ENCODE measurements at places on chromosomes 13 and 19. TPM values are rescaled to one million over a fixed set of nuclear protein-coding genes. Genes with fewer than 3 reads are reported as not detected.

DNA sequence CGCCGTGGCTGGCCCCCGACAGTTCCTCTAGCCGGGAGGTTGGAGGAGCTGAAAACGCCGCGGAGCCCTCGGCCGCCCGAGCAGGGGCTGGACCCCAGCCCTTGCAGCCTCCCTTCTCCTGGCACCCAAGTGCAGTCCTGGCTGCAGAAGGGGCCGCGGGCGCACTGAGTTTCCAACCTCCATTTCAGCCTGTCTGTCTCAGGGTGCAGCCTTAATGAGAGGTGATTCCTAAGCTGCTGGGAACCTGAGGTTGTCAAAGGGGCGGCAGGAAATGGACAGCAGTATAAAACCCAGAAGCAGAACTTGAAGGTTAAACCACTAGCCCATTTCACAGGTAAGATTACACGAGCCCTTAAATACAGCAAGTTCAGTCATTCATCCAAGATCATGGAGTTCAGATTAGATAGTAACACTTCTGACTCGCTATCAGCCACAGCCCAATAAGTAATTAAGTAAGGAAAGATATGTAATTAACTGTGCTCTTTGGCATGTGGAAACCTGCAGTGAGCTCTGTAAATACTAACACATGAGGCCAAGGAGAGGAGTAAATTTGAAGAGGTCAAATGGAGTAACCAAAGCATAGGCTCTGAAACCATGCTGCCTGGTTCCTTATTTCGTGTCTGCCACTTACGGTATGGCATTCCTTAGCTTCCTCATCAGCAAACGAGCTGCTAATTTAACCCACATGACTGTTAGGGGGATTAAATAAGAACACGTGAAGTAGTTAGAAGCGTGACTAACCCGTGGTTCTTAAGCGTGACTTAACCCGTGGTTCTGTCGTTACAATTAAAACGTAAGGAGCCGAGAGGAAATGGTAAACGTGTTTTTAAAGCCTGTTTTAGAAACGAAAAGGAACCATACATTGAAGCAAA is 686 bp downstream of the SETDB2 start:
- no peaks in the 10 kb centered on the region for H3K36me3 ChIP-seq
- H3K4me3 ChIP-seq, result peak overlapping the region; percentile 83
- no peaks in the 10 kb centered on the region for H3K27me3 ChIP-seq
- peaks cover 33% of the 10 kb centered on the region for H3K4me1 ChIP-seq
- H3K27ac ChIP-seq, result peak overlapping the region; percentile 83

Gene PCDH20
- total RNA-seq, result 0.09 TPM

Gene PSG6
- not detected for total RNA-seq

GRCh38 chr19:55694656-55695491 is 19.8 kb downstream of the EPN1 start:
- DNase-seq, result no peak
- H3K4me1 ChIP-seq, result no peaks in the 10 kb centered on the region

DNA sequence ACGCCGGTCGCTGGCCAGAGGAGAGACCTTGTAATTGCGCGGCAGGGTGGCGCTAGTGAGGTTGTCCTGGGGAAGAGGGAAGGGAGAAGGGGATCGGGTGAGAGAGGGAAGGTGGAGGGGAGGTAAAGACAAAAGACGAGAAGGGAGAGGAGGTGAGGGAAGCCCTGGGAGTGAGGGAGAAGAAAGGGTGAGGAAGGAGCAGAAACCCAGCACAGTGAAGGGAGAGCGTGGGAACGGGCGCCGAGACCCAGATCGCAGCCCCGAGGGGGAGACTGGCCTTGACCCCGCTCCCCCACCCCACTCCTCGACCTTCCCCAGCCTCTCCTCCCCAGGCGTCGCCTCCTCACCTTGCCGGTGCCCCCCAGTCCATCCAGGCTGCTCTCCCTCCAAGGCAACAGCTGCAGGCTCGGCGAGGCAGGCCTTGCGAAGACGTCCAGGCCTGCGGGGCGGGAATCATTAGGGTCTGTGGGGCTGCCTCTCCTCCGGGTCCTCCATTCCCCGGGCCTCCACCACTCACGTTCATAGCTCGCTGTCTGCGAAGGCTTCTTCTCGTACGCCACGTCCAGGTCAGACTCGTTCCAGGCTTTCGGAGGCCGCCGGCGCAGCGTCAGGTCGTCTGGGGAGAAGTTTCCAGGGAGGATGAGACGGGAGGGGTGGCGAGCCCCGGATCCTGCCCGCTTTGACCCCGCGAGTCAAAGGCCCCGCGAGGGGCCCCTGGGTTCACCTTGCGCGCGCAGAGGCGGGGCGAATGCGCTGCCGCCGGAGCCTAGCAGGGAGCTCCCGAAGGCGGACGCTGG is 8.8 kb downstream of the PPP1R13L start:
- no peak overlapping the region for H3K4me3 ChIP-seq
- H3K36me3 ChIP-seq, result peaks cover 5% of the 10 kb centered on the region
- DNase-seq, result no peak
- H3K27ac ChIP-seq, result no peak overlapping the region

Gene ATP11A
- total RNA-seq, result 50.0 TPM

Gene ZNF626
- total RNA-seq, result 9.1 TPM

- H3K4me3 ChIP-seq, result no peak overlapping the region
- H3K36me3 ChIP-seq, result no peaks in the 10 kb centered on the region
- H3K4me1 ChIP-seq, result no peaks in the 10 kb centered on the region
- no peak for DNase-seq
- H3K27me3 ChIP-seq, result no peaks in the 10 kb centered on the region
- no peak overlapping the region for H3K27ac ChIP-seq
Observed at GRCh38 chr19:10876459-10877240, 5.3 kb downstream of the CARM1 start.

Gene FCGBP
- total RNA-seq, result 68.0 TPM

- no peak overlapping the region for H3K27ac ChIP-seq
- no peak for DNase-seq
- H3K27me3 ChIP-seq, result no peaks in the 10 kb centered on the region
- no peak overlapping the region for H3K4me3 ChIP-seq
Observed at GRCh38 chr19:51461723-51462161, 3.5 kb upstream of the SIGLEC8 start.

Gene S1PR4
- total RNA-seq, result not detected

Gene ZNF556
- total RNA-seq, result not detected

DNA sequence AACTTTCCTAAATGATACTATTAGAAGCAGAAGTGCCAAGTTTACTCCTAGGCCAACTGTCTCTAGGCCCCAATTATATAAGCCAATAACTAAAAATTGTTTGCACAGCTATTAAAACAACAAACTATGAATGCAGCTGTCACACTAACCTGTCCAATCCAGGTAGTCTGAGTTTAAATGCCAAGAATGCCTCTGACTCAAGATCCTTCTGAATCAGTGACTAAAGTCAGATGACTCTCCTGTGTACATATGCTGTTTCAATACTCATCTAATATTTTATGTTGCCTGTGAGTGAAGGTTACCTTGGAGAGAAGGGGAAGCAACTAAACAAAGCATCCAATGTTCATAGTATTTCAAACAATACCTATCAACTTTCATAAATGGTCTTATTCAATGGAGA is 257.0 kb downstream of the ENOX1 start:
- H3K36me3 ChIP-seq, result no peaks in the 10 kb centered on the region
- no peaks in the 10 kb centered on the region for H3K4me1 ChIP-seq
- H3K4me3 ChIP-seq, result no peak overlapping the region
- DNase-seq, result no peak
- H3K27me3 ChIP-seq, result no peaks in the 10 kb centered on the region
- H3K27ac ChIP-seq, result no peak overlapping the region

GRCh38 chr19:54462655-54463530 is 685 bp downstream of the LENG9 start:
- H3K4me3 ChIP-seq, result peak overlapping the region; percentile 38
- H3K27me3 ChIP-seq, result no peaks in the 10 kb centered on the region
- H3K27ac ChIP-seq, result peak overlapping the region; percentile 99

GRCh38 chr19:35080613-35081170 is 34.9 kb upstream of the FXYD3 start:
- no peaks in the 10 kb centered on the region for H3K36me3 ChIP-seq
- H3K4me1 ChIP-seq, result no peaks in the 10 kb centered on the region
- no peak overlapping the region for H3K27ac ChIP-seq
- no peak for DNase-seq

DNA sequence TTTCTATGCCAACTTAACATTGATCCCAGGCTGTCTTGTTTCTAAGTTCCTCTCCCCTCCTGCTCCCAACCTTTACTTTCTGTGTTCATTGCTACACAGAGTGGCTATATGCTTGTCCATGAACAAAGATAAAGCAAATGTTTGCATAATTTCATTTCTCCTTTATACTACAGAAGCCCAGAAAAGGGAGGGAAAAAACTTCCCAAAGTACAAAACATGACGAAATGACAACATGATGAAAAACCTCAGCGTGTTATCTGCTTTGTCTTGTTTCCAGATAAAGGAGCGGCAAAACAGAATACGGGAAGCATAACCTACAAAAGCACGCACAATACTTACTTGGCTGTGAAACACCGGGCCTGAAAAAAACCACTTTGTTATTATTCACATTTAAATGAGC is 336.8 kb downstream of the DNAJC15 start:
- no peak overlapping the region for H3K27ac ChIP-seq
- H3K4me1 ChIP-seq, result no peaks in the 10 kb centered on the region
- H3K36me3 ChIP-seq, result no peaks in the 10 kb centered on the region
- H3K27me3 ChIP-seq, result no peaks in the 10 kb centered on the region
- no peak for DNase-seq

Gene ZNF229
- 2.8 TPM for total RNA-seq

GRCh38 chr13:43107780-43108179 is 84.4 kb downstream of the DNAJC15 start:
- no peak overlapping the region for H3K4me3 ChIP-seq
- H3K27me3 ChIP-seq, result no peaks in the 10 kb centered on the region
- no peaks in the 10 kb centered on the region for H3K36me3 ChIP-seq
- no peak overlapping the region for H3K27ac ChIP-seq

Gene ATCAY
- 0.19 TPM for total RNA-seq

Gene SUGP1
- total RNA-seq, result 18.5 TPM

Gene ATP12A
- not detected for total RNA-seq

Gene PNMA8B
- 1.1 TPM for total RNA-seq

Gene CEACAM7
- total RNA-seq, result 2.5 TPM

All from pancreas (tissue), 10 donors.